Stimulated activated CD4-positive, alpha-beta T cell treated with anti-CD3 and anti-CD28 coated beads, Interleukin-15, amount 100 ng/mL, for 24 hours (primary cell): ENCODE measurements at places on chromosomes 3 and 15.
A peak's percentile ranks its signal among the peaks of the same experiment; 100 is the strongest.

- no peak for DNase-seq
Measured at GRCh38 chr3:73550032-73550431, 74.7 kb downstream of the PDZRN3 start.

- DNase-seq: no peak
Measured at GRCh38 chr3:52044869-52045619, 11.3 kb downstream of the DUSP7 start.

DNA sequence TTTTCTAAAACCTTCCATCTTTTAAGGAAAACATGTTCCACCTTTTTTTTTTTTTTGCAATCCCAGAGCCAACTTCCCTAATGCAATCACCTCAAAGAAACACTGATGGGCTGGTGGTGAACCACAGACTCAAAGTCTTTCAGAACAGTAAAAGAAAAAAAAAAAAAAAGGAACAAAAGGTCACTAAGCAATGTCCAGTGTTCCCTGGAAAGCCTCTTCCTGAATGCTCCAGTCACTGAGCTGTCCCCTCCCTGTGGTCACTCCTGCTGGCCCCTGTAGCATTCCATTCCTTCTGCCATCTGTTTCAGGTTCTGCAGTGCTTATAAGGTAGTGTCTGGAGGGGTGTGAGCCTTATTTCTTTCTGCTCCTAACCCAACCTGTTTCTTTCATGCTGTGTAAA lies 53.3 kb downstream of the AAGAB start:
- DNase-seq: no peak

GRCh38 chr3:10839167-10839566 lies 23.1 kb downstream of the SLC6A11 start:
- DNase-seq: no peak

DNA sequence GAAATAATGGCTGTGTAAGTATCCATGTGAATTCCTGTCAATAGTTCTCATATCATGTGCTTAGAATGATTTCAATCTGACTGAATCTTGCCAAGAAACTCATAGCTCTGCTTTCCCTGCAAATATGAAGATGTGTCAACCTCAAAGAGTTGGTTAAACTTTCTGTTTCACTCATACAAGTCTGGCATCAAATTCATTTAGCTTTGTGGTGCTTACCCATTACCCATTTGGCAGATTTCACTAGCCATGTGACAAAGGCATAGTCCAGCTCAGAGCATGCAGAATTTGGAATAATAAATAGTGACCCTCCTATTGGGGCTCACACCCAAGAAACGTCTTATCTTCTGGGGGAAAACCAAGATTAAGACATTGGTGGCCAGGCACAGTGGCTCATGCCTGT lies 256.6 kb upstream of the TPRG1 start:
- peak; percentile 7 for DNase-seq

DNA sequence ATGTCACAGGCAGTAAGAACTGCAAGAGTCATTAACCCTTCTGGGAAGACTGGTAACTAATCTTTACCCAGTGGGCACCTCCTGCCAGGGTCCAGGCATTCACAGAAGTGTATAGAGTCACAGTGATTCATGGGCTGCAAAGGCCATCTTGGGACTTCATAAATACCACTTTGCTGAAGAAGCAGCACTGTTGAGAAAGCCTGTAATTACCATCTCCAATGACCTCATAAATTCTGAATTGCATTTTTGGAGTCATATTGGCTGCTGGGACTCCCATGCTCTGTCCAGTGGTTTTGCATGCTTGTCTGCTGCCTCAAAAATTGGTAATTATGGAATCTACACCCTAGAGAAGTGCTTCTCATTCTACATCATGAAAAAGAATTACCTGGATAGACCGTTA lies 837.2 kb downstream of the NTRK3 start:
- DNase-seq: no peak

DNA sequence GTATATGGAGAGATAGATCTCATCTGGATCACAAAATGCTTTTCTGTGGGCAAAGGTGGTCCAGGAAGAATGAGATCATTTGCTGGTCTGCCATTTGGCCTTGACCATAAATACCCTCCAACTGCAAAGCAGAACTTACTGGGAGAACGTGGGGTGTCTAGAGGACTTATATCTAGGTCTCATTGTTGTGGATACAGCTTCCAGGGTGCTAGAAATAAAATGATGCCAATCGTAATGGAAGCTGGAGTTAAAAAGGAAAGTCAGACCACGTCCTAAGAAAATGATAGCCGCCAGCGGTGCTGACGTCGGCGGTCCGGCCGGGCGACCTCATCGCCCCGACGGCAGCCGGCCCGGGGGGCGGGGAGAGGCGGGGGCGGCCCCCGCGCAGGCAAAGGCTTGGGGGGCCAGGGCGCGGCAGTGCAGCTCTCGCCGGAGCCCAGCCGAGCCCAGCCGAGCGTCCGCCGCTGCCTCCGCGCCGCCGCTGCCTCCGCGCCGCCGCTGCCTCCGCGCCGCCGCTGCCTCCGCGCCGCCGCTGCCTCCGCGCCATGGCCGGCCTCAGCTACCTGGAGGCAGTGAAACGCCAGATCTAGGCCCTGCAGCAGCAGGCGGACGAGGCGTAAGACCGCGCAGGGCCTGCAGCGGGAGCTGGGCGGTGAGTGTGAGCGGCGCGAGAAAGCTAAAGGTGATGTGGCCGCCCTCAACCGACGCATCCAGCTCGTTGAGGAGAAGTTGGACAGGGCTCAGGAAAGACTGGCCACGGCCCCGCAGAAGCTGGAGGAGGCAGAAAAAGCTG lies 89.5 kb downstream of the EOMES start:
- peak; percentile 56 for DNase-seq

DNA sequence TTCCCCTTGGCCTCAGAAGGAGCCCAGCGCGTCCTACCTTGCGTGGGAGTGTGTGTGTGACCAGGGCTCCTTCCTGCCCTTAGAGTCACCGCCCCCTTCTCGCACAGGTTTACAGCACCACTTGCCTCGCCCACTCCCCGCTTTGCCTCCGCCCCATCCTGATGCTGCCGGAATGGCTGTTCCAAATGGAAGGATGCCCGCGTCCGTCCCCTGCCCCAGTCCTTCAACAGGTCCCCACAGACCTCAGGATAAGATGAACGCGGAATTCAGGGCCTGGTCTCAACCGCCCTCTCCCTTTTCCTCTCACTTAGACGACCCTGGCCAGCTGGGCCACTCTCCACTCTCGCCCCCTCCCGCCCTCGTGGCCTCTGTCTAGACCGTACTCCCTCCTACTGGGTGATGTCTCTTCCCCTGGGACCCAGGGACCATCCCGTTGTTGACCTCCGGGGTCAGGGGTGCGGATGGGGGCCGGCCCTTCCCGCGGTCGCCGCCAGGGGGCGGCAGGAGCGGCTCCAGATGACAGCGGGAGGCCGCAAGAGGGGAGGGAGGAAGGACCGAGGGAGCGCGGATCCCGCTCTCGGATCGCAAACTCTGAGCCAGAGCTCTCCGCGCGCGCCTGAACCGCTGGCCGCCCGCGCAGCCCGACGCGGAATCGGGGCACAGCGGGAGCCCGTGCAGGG lies at the start of gene THSD4:
TSS of gene THSD4 (plus strand) at position 585 of the 680 bp plus-strand sequence.
- DNase-seq: peak; percentile 80

GRCh38 chr15:31523655-31524049 lies 197.0 kb downstream of the KLF13 start:
- DNase-seq: no peak

DNA sequence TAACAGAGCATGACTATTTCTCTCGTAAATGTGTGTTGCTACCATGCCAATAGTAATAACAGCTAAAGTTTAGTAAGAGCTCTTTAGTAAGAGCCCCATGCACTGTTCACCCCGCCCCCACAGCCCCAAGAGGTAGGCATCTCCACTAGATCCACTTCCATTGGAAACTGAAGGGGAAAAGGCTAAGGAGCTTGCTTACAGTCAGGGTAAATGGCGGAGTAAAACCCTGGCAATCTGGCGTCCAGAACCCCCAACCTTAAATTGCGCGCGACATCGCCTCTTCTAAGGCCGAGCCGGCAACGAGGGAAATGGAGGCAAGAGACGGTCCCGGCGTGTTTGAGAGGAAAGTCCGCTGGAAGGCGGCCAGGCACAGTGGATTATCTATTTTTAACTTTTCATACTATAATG lies 654 bp upstream of the C3orf38 start:
- DNase-seq: peak; percentile 68

DNA sequence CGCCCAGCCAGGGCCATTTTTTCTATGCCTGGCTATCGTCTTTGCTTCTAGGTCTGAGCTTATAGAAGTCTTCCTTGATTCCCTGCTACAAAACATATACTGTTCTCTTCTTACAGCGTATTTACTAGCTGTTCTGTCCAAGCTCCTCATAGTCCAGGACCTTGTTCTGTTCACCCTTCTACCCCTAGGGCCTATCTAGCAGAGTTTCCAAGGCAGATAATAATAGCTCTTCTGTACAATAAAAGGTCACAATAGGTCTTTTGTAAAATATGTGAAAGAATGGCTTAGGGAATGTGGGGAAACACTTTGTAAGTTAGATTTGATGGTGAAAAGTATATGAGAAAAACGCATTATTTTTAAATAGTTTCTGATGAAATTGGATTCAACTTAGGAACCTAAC lies 158.2 kb downstream of the P3H2 start:
- no peak for DNase-seq

DNA sequence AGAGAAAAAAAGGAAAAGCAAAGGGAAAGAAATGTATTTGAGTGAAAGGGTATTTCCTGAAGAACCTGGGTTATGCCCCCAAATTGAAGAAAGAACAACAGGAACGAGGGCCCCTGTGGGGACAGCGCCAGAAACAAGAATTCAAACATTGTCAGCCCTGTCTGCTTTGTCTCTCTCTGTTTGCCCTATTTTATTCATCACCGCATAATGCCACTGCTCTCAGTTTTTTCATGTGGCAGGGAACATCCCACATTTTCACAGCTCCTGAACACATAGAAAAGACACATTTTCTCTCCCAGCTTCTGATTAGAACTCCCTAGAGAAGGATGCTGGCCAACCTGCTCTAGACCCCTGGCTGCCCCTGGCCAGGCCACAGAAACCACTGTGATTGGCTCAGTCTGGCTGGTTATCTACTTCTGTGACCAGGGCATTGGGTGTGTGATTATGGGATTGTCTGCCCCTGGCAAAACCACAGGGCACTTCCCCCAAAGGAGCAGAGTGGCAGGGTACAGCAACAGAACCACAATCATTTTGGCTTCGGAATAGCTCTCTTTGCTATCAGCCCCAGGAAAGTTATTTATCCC lies 31.3 kb upstream of the CCDC54 start:
- no peak for DNase-seq

DNA sequence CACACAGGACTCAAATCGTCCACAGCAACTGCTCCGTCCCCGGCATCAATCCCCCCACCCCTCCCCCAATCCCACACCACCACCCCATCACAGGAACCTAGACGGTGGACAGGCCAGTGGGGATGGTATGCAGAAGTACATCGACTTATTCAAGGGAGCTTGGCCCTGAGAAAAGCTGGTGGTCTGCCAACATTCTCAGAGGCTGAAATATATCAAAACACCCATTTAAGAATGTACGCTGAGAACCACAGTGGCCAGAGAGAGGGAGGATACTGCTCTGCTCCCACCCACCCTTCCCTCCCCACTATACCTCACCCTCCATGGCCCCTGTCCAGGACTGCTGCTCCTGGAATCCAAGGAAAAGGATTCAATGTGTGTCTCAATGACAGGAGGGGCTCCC lies 12.4 kb upstream of the USP3 start:
- no peak for DNase-seq

GRCh38 chr15:92091155-92091734 lies 237.7 kb downstream of the SLCO3A1 start:
- peak; percentile 43 for DNase-seq
